Glomerular endothelial cell (primary cell): ENCODE measurements at places on chromosomes 2 and 18. TPM values are rescaled to one million over a fixed set of nuclear protein-coding genes. Genes with fewer than 3 reads are reported as not detected.

DNA sequence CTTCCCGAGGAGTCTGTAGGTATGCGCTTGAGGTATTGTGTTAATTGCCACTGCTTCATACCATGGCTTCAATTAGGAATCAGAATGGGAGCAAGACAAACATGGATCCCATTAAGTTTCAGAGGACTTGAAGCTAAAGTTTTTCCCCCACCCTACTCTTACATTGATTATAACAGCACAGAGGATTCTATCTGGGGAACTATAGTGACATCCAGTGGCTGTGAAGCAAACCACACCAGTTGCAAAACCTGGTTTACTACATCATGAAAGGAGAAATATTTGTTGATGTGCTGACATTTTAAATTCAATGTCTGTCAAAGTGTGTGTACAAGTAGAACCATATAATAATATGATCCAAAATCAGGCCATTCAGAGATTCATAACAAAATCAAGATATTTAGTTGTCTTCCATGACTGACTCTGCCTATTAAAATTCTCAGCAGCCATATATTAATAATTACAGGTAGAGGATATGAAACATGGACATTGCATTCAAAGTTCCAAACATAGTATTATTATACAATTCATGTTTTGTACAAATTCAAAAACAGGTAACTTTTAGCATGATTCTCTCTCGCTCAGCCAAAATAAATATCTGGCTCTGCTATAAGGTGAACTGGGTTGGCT, 82.9 kb downstream of the GRB14 start:
- DNase-seq = peak; percentile 16

The IL36G gene
- total RNA-seq = not detected in 2 replicates

- no peak for DNase-seq
Measured at GRCh38 chr18:51754566-51754965, 557.1 kb upstream of the MEX3C start.

The GKN1 gene
- not detected in 2 replicates for total RNA-seq

GRCh38 chr2:66443186-66443978, 8.5 kb downstream of the MEIS1 start:
- DNase-seq = no peak

GRCh38 chr2:114119862-114120261, 230.0 kb downstream of the ACTR3 start:
- DNase-seq = no peak

The KRTCAP3 gene
- total RNA-seq = not detected in 2 replicates

The MAP3K19 gene
- total RNA-seq = not detected in 2 replicates
